PC-9 (cell line): ENCODE measurements at places on chromosomes 2 and 18. TPM values are rescaled to one million over a fixed set of nuclear protein-coding genes. Genes with fewer than 3 reads are reported as not detected.

Gene TUBA3E
- total RNA-seq, result not detected in 2 replicates

Gene TANK
- 31.3 and 46.1 TPM in 2 replicates for total RNA-seq

Gene DES
- 0.60 TPM in 1 of 2 replicates, not detected in the other for total RNA-seq

Gene RESP18
- not detected in 2 replicates for total RNA-seq

Gene VWA3B
- total RNA-seq, result not detected in 2 replicates
